ENCODE measurements at places on chromosomes 13 and 19.

- no peak for DNase-seq
Measured at GRCh38 chr19:50912727-50913716, 1.8 kb upstream of the KLK4 start.

DNA sequence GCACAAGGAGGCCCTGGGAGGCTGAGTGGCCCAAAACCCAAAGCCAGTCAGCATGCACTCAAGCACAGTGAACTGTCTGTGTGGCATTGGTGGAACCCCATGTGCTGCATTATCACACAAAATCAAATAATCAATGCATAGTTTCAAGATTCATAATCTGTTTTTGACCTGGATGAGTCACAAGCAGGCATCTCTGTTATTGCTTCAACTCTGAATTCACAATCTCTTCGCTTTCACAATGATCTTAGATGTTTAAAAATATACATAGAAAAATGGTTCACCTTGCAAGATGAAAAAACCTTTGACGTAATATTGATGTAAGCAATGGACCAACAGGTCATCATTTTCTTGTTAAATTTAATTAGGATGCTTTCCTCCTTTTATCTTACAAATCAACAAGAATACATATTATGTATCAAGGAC is 455.4 kb downstream of the IRS2 start:
- no peak for DNase-seq

DNA sequence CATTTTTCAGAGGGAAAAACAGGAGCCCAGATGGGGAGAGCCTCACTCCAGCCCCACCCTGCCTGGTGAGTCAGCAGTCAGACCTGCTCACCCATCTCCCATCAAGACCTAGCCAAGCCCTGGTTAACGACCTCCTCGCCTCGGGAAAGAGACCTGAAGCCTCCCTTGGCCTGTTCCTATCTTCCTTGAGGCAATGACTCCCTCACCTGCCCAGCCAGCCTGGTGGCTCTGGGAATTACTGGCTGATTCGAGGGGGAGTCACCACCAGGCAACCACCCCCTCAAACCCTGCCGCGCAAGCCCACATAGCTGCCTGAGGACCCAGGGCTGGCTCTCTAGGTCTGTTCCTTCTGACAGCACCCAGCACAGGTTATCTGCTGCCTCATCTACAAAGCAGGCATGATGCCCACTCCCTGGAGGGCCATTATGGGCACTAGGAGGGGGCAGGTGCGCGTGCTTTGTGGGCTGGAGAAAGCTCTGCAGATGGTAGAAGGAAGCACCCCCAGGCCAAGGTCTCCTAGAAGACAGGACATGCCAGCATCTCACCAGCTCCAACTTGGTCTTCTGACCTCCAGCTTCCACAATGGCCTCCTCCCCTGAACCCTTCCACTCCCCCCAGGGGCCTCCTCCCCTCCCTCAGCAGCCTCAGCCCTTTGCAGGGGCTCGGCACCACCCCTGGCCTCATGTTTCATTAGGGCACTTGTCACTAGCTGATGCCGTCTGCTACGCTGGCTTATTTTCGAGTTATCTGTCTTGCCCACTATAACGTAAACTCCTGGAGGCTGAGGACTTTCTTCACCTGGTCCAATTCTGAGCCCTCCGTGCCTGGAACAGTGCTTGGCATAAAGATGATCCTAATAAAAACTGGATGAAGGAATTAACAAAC is 10.4 kb downstream of the DEDD2 start:
- no peak for DNase-seq

- no peak for DNase-seq
Measured at GRCh38 chr13:59061621-59062020, 1102.1 kb downstream of the DIAPH3 start.

DNA sequence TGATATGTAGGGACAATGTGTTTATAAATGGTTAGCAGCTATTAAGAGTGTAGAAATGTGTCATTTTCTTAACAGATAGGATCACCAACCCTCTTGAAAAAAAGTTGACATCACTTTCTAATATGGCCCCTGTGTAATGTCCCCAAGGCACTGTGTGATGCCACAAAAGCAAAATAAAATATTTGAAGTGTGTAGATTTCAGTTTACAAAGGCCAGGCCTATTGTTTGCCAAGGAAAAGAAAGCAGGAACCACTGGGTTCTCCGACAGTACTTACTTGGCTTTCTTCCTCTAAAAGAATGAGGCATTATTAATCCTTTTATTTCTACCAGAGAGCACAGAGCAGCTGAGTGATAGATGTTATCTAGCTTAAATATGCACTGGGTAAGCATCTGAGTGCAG is 10.5 kb upstream of the GJA3 start:
- DNase-seq = no peak

DNA sequence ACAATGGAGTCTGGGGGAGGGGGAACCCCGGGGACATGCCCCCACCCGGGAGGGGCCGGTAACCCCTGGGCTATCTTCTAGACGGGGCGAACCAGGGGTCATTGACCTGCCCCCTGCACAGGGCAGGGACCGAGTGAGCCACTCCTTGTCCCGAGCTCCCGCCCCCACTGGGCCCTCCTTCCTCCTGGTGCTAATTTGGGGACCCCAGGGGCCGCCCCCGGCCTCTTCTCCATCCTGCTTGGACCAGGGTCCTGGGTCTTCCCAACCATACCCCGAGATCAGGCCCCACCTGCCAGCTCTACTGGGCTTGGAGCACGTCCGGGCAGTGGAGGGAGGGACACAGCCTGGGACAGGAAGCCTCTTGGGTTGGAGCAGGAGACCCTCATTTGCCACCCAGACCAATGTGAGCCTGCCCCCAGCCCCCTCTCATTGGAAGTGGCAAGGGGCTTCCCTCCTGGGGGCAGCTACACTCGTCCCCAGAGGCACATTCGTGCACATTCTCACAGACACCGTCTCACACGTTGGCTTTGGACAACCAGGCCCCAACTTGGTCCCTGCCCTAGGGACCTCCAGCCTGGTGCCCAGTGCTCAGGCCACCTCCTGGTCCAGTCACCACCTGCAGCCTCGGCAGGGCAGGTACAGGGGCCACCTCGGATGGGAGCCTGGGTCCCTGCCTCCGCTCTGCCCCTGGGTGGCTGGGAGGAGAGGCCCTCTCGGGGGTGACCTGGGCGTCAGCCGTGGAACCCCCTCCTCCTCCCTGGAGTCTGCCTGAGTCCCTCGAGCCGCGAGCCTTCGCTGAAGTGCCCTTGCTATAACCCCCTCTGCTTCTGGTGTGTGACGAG is 3.3 kb upstream of the MISP start:
- DNase-seq = no peak

GRCh38 chr13:71309905-71310304 is 557.1 kb downstream of the DACH1 start:
- DNase-seq = no peak
